Hepatocyte (in vitro differentiated cells): ENCODE measurements at places on chromosomes 3 and 15. TPM values are rescaled to one million over a fixed set of nuclear protein-coding genes. Genes with fewer than 3 reads are reported as not detected.

The SLC6A20 gene
- polyA plus RNA-seq: 3.7 and 5.7 TPM in 2 replicates

The MUSTN1 gene
- polyA plus RNA-seq: 0.27 TPM in 1 of 2 replicates, not detected in the other

DNA sequence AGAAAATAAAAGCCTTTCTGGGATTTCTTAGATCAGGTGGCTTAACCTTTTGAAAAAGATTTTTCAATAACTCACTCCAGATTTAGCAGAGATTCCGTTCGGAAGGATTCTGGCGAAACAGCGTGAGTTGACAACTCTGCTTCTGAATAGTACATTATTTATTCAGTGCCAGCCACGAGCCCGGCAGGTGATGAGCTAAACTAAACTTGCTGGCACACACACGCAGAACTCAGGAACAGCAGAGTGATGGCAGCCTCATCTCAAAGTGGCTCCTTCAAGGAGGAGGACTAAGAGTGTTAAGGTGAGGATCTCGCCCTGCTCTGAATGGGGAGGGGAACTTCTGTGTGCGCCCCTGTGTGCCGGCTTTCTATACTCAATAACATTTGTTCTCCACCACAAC is 114.3 kb downstream of the FAM43A start:
- H3K4me1 ChIP-seq: no peaks in the 10 kb centered on the region
- peaks cover 7% of the 10 kb centered on the region for H3K27me3 ChIP-seq
- H3K27ac ChIP-seq: no peak overlapping the region

- no peaks in the 10 kb centered on the region for H3K36me3 ChIP-seq
- H3K4me3 ChIP-seq: no peak overlapping the region
- no peak for DNase-seq
- no peaks in the 10 kb centered on the region for H3K27me3 ChIP-seq
Observed at GRCh38 chr3:134850761-134851160, 55.7 kb downstream of the EPHB1 start.
